ENCODE measurements at places on chromosomes 7 and 10. TPM values are rescaled to one million over a fixed set of nuclear protein-coding genes. Genes with fewer than 3 reads are reported as not detected.

Gene AMPH
- total RNA-seq = 0.30 TPM

Gene OR2A12
- not detected for total RNA-seq

Gene ASB15
- not detected for total RNA-seq

Gene FGL2
- 5.2 TPM for total RNA-seq

Gene RPEL1
- total RNA-seq = not detected
